DMS153 (cell line): ENCODE measurements at places on chromosomes 16 and 17.
A peak's percentile ranks its signal among the peaks of the same experiment; 100 is the strongest.

- peak; percentile 29 for DNase-seq
These were observed 2.3 kb downstream of the BAHCC1 start for GRCh38 chr17:81397314-81398175.

GRCh38 chr16:2765462-2766404, 11.3 kb downstream of the ELOB start:
- no peak for DNase-seq

DNA sequence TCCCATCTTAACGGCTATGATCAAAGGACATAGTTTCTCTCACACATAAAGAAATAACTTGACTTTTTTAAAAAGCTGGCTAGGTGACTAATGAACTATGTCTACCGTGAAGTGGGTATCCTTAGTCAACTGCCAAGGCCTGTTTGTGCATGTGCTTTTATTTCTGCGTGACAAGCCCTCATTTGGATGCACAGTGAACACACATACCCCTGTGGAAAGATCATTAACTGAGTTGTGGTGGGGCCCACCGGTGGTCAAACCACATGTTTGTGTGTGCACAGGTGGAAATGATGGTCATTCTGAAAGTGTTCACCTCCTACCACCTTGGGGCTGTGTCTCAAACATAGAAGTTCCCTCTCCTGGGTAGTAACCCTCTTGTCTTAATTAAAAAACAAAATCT, 256.1 kb upstream of the SALL1 start:
- no peak for DNase-seq

DNA sequence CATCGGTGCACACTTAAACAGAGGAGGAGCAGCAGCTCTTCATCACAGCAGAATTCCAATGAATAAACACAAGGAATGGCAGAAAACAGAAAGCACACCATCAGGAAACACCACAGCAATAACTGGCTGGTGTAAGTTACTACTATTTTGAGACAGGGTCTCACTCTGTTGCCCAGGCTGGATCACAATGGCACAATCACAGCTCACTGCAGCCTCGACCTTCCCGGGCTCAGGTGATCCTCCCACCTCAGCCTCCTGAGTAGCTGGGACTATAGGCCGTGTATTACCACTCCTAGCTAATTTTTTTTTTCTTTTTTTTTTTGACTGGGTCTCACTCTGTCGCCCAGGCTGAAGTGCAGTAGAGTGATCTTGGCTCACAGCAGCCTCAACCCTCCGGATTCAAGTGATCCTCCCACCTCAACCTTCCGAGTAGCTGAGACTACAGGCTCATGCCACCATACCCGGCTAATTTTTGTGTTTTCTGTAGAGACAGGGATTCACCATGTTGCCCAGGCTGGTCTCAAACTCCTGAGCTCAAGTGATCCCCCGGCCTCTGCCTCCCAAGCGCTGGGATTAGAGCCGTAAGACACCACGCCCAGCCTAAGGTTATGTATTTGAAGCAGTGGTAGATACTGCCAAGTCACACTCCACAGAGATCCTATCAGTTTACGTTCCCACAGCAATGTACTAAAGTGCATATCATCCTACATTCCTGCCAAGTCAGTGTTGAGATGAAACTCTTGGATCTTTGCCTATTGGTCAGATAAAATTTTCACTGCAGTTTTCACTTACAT, 20.7 kb downstream of the TRAP1 start:
- DNase-seq = no peak

- DNase-seq = no peak
These were observed 1.7 kb upstream of the SGCA start for GRCh38 chr17:50163843-50164696.

DNA sequence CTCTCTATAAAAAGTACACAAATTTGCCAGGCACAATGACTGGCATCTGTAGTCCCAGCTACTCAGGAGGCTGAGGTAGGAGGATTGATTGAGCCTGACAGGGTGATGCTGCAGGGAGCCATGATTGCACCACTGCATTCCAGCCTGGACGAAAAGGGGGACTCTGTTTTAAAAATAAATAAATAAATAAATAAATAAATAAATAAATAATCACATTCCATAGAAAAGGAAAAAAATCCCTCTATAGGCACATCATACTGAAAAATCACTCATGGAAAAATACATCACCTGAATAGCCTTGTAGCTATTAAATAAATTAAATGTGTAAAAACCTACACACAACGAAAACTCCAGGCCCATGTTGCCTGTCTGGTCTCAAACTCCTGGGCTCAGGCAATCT, 56.4 kb downstream of the CPPED1 start:
- DNase-seq = no peak

- no peak for DNase-seq
These were observed 97.4 kb upstream of the ZFHX3 start for GRCh38 chr16:73145166-73145880.

- no peak for DNase-seq
These were observed 5.5 kb upstream of the SLC25A35 start for GRCh38 chr17:8300627-8301242.

- peak; percentile 64 for DNase-seq
These were observed 57.3 kb downstream of the ZFPM1 start for GRCh38 chr16:88510091-88510994.

DNA sequence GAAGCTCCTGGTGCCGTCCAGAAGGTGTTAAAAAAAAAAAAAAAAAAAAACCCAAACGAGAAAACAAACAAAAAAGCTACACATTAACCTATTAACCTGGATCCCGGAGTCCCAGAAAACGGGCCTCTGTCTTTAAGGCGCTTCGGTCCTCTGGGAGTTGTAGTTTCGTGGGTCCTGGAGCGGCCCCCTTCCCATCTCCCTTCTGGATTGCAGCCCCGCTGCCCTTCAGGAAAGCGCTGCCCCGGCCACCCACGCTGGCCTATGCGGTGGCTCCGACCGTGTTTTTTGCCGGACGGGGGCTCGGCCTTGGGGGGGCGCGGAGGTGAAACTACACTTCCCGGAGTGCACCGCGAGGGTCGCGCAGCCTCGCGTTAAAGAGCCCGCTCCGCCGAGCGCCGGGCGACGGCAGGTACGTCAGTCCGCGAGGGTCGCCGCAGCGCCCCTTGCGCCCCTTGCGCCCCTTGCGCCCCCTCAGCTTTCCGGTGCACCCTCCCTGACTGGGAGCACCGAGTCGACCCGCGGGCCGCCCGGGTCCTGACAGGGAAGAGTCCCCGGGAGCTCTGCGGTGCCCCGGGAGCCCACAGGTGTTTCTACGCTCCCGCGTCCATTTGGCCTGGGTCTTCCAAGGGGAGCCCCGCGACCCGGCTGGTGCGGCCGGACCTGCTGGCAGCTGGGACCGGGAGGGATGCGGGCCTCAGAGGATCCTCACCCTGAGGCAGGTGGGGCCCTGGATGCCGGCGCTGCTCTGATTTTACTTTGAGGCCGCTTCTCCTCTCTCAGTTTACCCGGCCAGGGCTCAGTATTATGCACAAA, at the start of gene FCSK:
Gene FCSK (plus strand): TSS at position 374 of the 813 bp plus-strand sequence. CDS start 8,596 bp downstream, outside the sequence.
- DNase-seq = peak; percentile 47
